CD4-positive, alpha-beta T cell treated with Interleukin-4 for 4 hours (primary cell): ENCODE measurements at places on chromosomes 4 and X.

GRCh38 chrX:148929686-148930085 is 429.3 kb downstream of the AFF2 start:
- DNase-seq = no peak

- DNase-seq = no peak
These were observed 236.0 kb downstream of the GPC3 start for GRCh38 chrX:133749370-133749769.

- DNase-seq = no peak
These were observed 11.7 kb upstream of the GNRHR start for GRCh38 chr4:67765928-67766327.

DNA sequence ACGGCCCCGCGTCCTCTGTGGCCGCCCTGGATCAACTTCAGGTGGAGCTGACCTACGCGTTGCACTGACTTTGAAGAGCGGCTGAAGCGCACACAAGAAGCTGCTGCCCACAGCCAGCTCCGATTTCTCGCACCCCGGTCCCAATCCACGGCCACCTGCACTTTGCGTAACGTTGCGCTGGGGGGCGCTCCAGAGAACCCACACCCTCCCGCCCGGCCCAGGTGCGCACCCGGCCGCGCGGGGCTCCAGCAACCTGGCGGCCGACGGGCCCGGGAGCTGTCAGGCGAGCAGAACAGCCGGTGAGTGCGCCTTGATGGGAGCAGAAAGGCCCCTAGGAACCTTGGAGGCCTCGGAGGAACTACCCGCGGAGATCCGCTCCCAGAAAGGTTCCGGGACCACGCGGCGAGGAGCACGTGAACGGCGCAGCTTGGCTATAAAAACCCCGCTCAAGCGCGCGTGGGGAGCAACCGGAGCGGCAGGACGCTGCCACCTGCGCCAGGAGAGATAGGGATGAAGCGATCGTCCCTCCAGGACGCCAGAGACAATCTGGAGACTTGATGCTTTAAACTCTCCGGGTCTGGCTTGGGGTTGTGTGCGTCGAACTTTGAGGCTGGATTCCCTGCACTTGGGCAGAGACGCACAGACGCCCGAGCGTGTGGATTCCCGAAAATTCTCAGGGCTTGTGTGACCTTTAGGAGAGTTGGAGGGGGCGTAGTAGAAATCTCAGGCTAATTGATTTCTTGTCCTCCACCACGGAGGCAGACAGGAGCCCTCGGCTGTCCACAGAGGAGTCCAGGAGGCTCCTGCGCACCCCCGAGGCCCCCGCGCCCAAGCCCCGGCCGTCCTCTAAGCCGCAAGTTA is 591 bp upstream of the NWD2 start:
- DNase-seq = no peak

- DNase-seq = no peak
These were observed 44.2 kb downstream of the NAP1L5 start for GRCh38 chr4:88653371-88653946.

DNA sequence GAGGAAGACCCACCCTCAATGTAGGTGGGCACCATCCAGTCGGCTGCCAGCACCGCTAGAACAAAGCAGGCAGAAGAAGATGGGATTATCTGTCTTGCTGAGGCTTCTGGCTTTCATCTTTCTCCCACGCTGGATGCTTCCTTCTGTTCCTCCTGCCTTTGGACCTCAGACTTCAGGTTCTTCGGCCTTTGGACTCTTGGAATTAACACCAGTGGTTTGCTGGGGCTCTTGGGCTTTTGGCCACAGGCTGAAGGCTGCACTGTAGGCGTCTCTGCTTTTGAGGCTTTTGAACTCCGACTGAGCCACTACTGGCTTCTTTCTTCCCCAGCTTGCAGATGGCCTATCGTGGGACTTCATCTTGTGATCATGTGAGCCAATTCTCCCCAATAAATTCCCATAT is 55.1 kb downstream of the PDLIM5 start:
- DNase-seq = no peak

DNA sequence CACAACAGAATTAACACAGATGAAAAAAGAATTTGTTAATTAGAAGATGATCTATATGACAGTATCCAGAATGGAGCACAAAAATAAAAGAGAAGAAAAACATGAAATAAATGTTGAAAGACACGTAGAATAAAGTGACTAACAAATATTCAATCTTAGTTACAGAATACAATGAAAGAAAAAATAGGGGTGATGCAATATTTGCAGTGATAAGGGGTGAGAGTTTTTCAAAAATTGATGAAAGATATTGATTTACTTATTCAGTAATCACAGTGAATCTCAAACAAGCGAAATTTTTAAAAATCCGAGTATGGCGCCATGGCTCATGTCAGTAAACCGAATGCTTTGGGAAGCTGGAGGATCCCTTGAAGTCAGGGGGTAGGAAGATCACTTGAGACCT is 20.2 kb upstream of the RAB28 start:
- DNase-seq = no peak

DNA sequence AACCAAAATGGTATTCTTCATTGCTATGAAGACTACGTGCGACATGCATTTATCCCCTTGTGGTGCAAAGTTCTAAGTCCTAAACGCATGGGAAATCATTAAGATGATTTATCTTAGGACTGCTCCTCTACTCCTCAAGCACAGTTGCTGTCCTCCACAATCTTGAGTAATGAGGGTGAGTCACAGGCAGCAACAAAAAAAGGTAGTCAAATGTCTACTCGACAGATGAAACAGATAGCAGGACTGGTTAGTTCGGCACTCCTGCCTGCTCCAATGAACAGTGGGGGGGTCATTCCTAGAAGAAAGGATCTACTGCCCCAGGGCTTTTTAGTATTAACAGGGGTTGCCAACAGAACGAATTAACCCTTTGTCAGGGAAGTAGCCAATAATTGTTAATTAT is 233.7 kb upstream of the FGF13 start:
- no peak for DNase-seq

- DNase-seq = no peak
These were observed 6.0 kb downstream of the PLP1 start for GRCh38 chrX:103782640-103783039.

GRCh38 chr4:39614487-39615162 is 24.0 kb downstream of the SMIM14 start:
- DNase-seq = no peak

DNA sequence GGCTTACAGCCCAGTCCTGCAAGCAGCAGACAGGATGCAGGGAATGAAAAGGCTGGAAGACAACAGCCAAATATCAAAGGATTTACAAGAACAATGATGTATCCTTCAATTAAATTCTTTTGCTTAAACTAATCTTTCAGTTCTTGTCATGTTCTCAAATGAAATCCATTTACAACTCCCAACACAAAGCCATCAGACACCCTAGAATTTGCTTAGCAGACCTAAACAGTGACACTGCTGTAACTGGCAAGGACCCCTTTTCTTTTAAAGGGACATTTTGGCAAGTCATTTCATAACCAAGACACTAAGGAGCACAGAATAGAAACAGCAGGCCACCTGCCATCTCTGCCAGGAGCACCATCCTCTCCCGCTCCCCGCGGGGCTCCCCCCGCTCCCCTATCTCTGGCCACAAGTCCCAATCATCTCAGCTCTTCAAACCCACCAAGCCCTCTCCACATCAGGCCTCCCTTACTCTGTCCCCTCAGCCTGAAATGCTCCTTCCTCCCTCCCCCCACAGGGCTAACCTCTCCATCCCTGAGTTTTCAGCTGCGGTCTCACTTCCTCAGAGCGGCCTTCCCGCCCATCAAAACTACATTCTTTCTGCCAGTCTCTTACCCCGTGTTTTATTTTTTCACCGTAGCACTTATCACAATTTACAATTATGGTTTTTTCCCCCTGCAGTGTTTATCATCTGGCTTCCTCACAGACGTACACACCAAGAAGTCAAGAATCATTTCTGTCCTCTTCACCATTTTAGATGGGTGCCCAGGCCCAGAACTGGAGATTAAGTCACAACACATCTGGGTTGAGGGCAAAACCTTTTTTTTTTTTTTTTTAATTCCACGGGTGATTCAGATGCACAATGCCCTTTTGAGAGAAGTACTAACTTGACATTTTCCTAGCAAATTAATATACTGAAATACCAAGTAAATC is 45.8 kb downstream of the TSPAN5 start:
- DNase-seq = no peak

DNA sequence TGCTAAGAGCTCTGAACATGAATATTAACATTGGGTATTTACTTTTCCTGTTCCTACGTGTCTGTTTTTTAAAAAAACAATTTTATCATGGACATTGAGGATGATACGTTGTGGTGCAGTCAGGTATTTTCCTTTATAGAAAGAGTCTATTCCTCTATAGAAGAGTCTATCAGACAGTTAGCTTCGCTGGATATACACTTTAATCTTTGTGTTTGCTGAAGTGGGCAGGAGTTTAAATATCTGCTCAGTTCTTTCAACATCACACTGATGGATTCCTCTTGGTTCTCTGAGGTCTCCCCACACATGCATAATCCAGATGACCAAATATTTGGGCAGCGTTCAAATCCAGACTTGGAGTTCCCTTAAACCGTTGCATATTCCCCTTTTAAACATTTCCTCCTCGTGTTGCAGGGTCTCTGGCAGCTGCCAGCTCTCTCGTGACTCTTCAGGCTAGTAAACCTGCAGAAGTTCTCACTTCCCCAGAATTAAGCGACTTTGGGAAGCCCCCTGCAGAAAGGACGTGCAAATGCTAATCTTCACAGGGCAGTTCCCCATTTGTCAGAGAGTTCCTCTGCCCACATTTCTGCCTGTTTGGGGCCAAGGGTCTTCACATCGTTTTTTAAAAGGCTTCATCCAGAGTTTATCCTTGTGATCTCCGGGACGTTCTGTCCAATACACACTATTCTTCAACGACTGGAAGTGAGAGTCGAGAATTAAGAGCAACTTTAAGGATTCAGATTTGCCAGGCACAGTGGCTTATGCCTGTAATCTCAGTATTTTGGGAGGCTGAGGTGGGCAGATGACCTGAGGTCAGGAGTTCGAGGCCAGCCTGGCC is 20.5 kb upstream of the DHRSX start:
- DNase-seq = no peak

DNA sequence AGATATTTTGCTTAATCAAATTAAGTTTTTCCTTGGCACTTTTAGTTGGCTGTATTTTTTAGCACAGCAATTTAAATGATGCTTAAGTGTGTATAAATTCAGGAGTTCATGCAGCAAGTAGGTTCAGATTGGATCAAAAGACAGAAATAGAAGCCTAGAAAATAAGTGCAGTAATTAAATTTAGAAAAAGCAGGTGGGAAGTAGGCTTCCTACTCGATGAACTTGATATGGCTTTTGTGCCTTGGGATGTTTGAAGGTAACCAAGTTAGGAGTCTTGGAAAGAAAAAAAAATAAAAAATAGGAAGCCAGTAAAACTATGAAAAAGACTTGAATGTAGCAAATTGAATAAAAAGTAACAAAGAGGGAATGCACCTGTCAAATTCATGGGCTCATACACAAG is 372.3 kb downstream of the SPOCK3 start:
- no peak for DNase-seq
